ENCODE measurements at places on chromosomes 13 and 19.

DNA sequence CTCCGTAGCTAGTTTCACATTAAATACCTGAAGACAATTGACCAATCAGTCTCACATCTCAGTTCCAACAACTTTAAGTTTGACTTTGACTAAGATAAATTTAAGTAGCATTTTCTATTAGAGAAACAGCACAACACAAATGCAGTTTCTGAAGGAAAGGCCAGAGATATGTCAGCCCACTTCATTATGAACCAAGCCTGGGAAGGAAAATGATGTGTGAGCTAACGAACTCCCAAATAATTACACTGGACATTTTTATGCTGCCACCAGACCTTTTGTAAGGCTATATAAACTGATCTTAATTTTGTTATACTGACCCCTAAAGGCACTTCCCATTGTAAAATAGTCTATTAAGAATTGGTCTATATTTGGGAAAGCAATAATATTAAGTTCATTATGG is 57.9 kb upstream of the DACH1 start:
- no peak for DNase-seq

DNA sequence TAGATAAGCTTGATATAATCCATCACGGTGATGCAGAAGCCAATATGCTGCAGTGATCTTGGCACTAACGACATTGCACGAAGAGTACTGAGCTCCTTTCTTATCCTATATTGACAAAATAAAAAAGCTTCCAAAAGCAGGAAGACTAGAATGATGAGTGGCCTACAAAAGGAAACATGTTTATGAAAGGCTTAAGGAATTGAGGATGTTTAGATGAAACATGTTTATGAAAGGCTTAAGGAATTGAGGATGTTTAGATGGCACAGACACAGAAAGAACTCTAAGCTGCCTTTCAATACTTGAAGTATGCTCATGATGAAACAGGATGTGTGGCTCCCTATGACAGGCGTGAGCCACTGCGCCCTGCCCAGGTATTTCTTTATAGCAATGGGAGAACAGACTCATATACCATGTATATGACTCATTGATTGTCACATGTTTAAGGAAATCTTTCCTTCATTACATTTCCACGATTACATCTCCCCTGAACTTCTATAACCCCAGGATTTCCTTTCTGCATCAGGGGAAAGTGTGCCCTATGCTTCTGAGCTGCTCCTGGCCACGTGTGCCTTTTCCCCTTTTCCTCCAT is 690.8 kb upstream of the ARGLU1 start:
- DNase-seq: no peak

DNA sequence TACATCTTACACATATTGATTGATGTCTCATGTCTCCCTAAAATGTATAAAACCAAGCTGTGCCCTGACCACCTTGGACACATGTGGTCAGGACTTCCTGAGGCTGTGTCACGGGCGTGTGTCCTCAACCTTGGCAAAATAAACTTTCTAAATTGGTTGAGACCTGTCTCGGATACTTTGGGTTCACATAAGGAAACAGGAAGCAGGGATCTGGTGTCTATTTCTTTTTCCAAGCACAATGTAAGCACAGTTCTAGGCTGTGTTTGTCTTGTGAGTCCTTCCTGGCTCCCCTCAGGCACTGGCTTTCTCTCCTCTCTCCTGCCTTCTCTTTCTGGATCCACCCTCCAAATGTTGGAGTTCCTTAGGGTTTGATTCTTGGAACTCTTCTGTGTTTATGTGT is 27.6 kb upstream of the TPT1 start:
- DNase-seq: no peak

GRCh38 chr13:102510072-102510471 is 86.7 kb upstream of the TPP2 start:
- no peak for DNase-seq

DNA sequence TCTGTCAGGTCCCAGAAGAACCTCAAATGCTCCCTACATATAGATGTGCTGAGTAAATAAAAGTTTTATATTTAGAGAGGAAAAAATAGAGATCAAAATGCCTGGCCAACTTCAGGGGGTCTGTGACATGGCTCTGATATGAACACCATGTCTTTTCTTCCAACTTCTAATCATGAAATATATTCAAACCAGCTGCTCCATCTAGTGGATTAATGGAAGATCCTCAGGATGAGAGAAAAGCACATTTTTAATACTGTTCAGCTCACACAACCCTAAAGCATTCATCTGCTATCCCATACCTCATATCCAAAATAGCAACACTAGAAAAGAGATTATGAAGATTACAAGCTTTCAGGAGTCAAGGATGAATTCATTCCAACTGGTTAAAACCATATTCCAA is 56.0 kb upstream of the DOCK9 start:
- no peak for DNase-seq

DNA sequence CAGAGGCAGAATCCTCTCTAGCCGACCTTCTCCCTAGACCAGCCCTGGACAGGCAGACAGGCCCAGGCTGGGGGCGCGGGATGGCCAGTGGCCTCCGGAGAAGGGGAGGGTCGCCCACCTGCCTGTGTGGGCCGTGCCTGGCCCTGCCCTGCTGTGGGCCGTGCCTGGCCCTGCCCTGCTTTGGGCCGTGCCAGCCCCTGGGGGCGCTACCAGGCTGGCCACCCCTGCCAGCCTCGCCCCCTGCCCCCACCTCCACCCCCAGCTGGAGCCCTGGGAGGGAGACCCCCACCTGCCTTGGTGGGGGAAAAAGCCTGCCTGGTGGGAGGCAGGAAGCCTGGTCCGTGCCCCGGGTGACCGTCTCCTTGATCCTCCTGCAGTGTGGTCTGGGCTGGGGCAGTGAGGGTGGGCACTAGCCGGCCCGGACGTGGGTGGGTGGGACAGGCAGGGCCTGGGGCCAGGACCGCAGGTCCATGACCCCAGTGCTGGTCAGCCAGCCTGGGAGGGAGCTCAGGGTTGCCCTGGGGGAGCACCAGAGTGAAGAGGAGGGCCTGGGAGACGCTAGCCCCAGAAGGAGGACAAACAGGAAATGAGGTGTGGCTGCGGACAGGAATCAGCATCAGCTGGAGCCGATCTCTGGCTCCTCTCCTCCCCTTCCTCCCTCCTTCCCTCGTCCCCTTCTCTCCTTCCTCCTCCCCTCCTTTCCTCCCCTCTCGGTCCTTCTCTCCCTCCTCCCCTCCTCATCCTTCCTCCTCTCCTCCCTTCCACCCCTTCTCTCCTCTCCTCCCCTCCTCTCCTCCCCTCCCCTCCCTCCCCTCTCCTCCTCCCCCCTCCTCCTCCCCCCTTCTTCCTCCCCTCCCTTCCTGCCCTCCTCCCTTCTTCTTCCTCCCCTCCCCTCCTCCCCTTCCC is 5.1 kb upstream of the MKNK2 start:
- no peak for DNase-seq

DNA sequence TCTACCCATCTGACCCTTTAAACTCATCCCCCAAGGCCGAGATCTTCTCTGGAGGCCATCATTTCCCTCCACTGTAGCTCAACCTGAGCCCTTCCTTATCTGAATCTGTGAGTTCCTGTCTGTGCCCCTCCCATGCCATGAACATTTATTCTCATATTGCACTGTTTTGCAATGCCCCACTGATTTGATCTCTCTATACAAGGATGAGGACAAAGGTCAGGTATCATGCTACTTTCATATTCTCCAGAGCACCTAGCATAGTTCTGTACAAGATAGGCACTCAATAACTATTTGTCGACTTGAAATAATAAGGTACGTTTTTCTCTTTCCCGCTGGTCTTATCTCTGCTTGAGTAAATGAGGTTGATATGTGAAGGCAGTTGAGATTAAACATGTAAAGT is 135.5 kb downstream of the KLF5 start:
- no peak for DNase-seq

GRCh38 chr13:112759053-112759452 is 69.2 kb downstream of the ATP11A start:
- DNase-seq: no peak

- no peak for DNase-seq
Observed at GRCh38 chr13:99661791-99662190, 160.5 kb downstream of the TM9SF2 start.
